ENCODE measurements at places on chromosomes 4 and X.

DNA sequence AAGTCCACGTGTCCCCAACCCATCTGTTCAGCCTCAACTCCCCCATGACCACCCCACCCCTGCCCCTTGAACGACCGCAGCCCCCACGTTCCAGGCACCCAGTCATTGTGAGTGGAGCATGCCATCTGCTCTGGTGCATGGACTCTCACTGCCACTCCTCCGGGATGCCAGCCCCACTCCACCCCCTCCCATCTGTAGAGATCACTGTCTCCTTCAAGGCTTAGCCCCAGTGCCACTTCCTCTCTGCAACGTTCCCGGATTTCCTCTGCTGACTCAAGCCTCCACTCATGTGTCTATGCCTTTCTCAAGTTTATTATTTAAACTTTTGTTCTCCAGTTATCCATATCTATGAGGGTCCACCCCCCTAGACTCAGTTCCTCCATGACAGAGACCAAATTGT lies 54.0 kb downstream of the MAML3 start:
- no peak for DNase-seq

DNA sequence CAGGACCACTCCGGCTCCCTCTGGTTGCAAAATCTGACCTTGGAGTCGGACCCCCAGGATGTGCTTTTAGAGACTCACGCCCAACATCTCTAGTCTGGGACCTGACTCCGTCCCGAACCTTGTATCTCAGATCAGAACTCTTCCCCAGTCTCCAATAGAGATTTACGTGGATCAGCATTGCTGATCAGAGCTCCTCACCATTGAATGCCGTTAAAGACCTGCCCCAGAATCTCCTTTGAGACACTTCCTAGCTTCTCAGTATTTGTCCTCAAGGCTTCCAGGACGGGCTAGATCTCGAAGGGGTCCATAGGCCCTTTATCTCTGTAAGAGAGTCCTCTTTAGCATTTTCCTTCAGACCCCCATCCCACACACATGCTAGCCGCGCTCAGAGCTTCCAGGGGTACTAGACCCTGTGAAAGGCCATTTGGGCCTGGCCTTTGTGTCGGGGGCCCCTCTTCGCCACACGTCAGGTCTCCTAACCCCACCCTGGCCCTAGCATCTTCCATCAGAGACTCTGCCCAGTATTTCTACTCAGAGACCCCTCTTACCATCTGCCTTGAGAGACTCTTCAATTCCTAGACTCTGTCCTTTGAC lies 662 bp downstream of the UBA1 start:
- no peak for DNase-seq

DNA sequence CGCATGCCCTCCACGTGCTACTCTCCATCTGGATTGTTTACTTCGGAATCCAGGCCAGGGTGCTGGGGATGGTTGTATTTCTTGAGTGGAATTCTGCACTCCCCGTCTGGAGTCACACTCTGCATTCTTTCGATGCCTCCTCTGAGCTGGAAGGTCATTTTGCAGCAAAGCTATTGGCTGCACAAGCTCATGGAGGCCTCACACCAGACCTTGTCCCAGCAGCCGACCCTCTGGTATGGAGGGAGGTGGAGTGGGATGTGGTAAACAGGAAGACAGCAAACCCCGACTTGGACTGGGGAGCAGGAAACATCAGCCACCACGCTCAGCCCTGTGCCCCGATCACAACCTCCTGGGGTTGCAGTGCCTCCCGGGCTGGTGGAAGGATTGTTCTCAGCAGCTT lies 225.3 kb upstream of the LNX1 start:
- no peak for DNase-seq

DNA sequence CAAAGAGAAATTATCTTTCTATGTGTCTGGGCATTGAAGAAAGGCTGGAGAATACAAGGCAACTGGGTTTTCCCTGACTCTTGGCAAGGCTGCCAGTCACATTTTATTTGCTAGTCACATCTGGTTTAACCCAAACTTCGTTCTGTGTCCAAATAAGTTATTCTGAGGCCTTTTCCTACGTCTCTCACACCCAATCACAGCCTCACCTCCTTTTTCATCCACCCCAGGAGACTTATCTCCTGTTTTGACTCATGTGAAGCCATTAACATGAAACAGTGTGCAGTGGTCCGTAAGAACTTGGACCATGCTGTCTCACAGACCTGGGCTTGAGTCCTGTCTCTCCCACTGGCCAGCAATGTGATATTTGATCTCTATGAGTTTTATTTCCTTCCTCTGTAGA lies 59.3 kb downstream of the CNGA2 start:
- no peak for DNase-seq

DNA sequence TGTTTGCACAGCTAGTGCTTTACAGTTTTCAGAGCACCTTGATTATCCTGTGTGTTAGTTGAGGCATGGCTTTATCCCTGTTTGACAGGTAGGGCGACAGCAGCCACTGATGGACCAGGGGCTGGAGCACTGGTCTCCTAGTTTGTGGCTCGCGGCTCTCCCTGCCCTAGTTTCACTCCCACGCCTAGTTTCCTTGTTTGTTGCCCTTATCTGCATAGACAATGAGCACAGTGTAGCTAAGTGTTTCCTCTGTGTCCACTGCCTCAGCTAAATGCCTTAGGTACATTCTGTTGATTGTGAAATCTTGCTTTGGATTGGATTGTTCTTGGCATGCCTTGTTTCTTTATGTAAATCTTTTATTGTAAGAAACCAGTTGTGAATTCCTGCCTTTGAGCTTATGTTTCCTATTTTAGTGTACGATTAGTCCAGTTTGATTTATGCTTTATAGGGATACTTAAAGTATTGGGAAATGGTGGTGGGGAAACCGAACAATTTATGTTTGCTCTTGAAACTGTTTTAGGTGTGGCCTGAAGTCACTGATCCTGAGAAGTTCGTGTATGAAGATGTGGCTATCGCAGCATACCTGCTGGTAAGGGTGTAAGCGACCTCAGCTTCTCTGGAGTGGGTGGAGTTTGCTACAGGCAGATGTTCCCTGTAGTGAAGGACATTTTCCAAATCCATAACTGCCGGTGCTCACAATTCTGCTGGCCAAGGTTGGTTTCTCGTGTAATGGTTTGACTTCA lies 11.0 kb downstream of the TRMT44 start:
- no peak for DNase-seq

GRCh38 chrX:70033348-70034051 lies 16.2 kb downstream of the AWAT2 start:
- DNase-seq, result no peak

DNA sequence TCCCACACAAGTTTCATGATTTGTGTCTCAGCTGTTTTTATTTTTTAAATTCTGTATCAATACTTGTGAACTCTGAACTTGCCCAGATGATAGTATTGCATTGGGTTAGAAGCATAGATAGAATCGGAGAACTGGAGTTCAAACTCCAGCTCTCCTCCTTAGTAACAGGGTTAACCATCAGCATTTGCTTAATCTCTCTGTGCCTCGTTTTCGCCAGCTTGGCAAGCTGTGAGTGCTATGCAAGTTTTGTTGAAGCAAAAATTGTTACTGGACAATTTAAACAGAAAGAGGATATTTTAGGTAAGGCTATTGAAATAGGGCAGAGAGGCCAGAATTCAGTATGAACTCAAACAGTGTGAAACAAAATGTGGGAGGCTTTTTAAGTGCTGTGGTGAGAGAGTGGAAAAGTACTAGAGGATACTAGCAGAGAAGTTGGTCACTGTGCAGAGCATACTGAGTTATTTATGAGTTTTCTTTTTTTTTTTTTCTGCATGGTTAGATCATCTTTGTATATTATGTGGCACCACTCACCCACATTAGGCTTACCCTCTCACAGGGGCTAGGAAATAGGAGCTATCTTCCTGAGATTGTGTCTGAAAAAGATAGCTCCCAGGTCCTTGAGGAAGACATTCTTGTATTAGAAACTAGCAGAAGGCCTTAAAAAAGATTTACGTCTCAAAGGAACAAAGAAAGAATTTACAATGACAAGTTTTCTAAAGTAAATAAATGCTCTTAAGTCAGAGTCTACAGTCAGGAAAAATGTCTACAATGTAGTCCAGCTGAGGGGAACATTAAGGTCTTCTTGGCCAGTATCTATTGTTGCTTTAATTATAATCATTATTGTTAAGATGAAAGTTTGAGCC lies 1126.6 kb downstream of the FAT4 start:
- no peak for DNase-seq

GRCh38 chr4:4436244-4436823 lies 49.4 kb downstream of the NSG1 start:
- no peak for DNase-seq

DNA sequence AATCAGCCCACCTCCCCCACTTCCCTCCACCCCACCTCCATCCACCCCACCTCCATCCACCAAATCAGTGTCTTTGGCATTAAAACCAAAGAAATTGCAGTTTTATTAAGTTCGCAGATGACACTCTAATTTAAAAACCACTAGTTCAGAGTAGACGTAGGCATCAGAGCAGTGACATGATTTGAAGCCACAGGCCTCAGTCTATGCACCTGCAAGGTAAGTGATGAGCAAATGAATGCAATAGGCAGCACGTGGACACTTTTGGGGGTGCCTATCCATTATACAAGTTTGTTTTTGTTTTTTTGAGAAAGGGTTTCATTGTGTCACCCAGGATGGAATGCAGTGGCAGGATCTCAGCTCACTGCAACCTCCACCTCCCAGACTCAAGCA lies 88.0 kb upstream of the TRIM2 start:
- no peak for DNase-seq

DNA sequence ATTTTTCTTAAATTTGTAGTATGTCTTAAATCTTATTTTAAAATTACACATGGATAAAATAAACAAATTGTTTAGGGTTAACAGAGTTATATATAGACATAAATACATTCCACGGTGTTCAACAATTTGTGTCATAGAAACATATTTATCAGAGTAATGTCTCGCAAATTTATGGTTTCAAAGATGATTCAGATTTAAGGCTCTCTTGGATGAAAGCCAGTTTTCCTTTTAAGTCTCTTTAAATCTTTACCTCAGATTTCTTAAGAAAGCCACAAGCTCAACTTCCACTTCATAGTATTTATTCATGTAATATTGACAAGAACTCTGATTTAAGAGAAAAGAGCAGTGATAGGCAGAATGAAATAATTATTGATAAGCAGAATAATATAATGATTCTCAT lies 1254.8 kb upstream of the ADGRL3 start:
- no peak for DNase-seq

DNA sequence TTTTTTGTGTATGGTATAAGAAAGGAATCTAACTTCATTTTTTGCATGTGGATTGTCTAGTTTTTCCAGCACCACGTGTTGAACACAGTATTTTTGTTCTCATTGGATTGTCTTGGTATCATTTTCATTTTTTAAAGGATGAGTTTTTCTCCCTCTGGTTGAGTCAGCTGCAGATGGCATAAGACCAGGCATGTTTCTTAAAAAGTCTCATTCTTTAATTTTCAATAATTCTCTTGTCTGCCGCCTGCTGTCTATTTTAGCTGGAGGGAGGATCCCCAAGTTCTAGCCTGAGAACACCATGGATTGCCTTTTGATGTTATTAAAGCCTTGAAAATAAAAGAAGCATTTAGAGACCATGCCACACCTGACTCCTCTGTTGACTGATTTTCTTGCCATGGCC lies 263.8 kb downstream of the ARHGAP24 start:
- DNase-seq, result no peak

DNA sequence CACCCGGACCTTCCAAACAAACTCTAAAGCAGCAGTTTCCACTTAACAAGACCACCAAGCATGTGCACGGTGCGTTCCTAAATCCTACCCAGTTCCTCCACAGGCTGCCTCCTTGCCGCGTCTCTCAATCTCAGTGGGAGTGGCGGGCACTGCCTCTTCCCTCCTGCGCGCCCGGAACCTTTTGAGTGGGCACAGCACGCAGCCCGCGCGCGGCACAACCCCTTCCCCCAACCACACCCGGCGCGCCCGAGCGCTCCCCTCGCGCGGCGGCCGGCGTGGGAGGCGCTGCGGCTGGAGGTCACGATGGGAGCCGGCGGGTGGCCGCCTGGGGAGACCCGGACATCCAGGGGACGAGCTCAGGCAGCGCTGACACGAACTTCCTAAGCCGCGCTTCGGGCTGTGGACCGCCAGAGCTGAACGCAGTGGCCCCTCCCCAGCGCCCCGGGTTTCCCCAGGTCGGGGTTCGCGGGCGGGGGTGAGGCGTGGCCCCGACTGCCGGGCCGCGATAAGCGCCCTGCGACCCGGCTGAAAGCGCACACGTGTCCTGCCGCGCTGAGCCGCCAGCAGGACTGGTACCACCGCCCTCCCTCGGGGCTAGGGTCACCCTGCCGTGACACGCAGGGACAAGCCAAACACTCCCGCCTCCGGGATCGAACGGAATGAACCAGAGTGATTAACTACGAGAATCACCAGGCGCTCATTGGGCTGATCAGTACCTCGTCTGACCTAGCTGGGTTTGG lies at the start of gene ABCG2:
Gene ABCG2 (minus strand): TSS at position 151 of the 740 bp plus-strand sequence. CDS start 18,644 bp downstream, outside the sequence.
- DNase-seq, result no peak

DNA sequence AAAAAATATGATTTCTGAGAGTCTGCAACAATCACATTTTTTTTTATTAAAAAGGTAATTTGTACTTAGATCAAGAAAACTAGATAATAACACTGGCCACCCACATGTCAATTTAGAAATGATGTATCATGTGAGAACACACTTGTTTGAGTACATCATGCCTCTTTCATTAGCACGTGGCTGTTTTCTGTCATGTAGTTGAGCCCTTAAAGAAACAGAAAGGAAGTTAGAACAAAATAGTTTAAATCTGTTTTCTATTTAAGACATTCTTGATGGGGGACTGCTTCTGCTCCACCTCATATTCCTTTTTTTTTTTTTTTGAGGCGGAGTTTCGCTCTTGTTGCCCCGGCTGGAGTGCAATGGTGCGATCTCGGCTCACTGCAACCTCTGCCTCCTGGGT lies 207.5 kb downstream of the NSUN7 start:
- no peak for DNase-seq

- DNase-seq, result no peak
Observed at GRCh38 chr4:54213001-54213400, 16.1 kb upstream of the PDGFRA start.

GRCh38 chr4:62133101-62133897 lies 933.2 kb downstream of the ADGRL3 start:
- DNase-seq, result no peak

DNA sequence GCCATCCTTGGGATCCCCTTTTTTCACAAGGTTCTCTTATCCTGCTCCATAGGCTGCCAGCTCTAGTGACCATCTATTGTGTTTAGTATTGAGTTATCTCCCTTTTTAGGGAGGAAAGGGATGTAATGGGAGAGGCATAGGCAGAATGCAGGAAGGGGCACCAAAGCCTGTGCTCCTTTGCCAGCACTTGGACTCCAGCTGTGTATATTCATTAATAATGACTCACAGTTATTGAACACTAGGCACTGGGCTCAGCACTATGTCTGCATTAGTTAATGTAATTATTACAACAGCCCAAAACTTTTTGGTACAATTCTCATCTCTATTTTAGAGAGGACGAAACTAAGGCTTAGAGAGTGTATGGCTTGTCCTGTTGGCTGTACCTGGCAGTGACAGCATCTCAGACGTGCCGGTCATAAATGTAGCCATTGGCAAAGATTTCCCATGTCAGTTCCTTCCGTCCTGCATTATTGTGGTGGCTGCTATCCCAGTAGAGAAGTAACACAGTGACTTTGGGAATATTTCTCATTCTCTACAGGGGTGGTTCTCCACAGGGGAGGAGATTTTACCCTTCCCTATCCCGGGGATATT lies 90.3 kb downstream of the AFF1 start:
- DNase-seq, result no peak
